ENCODE measurements at places on chromosomes 5 and 9.
A peak's percentile ranks its signal among the peaks of the same experiment; 100 is the strongest.

GRCh38 chr5:8751971-8752370, 793.9 kb downstream of the SEMA5A start:
- no peak for DNase-seq

GRCh38 chr5:112228667-112229066, 190.4 kb downstream of the EPB41L4A start:
- peak; percentile 13 for DNase-seq

DNA sequence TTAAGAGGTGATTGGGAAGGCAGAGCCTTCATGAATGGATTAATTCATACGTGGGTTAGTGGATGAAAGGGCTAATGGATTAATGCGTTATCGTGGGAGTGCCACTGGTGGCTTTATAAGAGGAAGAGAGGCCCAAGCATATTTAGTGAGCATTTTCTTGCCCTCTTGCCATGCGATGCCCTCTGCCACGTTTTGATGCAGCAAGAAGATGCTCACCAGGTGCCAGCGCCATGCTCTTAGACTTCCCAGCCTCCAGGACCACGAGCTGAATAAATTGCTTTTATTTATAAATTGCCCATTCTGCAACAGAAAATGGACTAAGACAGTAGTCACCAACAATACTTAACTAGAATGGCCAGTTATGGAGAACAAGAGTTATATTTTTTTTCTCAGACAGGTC, 24.2 kb downstream of the DAPK1 start:
- no peak for DNase-seq

DNA sequence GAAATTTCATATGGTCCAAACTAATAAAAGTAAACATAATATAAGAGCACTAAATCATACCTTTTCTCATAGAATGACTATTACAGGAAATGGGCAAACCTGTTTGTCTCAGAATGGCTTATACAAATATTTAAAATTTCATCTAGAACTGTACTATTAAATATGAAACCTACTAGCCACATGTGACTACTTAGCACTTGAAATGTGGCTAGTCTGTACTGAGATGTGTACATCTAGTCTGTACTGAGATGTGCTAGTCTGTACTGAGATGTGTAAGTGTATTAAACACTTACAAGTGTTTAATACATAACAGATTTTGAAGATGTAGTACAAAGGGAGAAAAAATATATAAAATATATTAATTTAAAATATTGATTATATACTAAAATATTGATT, 22.4 kb downstream of the ABITRAM start:
- DNase-seq, result no peak

GRCh38 chr9:126131066-126132010, 195.3 kb upstream of the MVB12B start:
- DNase-seq, result no peak

- peak; percentile 10 for DNase-seq
Measured at GRCh38 chr9:118522093-118523028, 818.2 kb downstream of the TLR4 start.

GRCh38 chr5:152379331-152379730, 25.7 kb downstream of the NMUR2 start:
- DNase-seq, result no peak

DNA sequence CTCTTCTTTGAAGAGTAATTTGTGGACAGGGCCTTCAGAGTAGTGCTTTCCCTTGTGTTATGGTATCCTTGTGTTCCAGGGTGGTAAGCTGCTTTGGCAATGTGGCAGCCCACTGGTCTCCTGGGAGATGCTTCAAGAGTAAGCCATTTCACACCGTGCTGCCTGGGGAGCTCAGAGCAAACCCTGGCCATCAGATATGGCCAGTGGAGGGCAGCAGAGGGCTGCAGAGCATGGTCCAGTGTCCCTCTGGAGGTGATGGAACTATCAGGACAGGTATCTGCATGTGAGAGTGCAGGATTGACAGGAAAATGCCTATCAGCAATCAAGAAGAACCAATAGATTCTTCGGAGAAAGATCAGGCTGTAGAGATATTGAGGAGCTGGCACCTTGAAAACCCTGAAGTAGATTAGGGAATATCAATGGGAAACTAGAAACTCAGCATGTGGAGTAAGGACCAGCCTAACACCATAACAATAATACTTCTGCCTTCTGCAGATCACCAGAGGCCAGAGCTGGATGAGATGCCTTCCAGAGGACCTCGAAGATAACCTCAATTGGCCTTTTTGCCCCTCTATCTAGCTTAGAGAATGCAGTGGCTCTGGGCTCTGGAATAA, 90.8 kb downstream of the PLPPR1 start:
- DNase-seq, result no peak

DNA sequence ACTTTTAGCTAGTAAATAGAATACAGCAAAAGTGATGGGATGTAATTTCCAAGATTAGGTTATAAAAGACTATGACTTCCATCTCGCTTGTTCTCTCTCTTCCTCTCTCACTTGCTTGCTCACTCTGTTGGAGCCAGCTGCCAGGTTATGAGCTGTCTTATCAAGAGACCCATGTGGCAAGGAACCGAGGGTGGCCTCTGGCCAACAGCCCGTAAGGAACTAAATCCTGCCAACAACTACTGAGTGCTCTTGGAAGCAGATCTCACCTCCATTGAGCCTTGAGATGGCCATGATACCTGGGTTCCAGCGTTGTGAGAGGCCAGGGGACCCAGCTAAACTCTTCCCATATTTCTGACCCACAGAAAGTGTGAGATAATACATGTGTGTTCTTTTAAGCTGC, 636.1 kb downstream of the ACTL7B start:
- no peak for DNase-seq

DNA sequence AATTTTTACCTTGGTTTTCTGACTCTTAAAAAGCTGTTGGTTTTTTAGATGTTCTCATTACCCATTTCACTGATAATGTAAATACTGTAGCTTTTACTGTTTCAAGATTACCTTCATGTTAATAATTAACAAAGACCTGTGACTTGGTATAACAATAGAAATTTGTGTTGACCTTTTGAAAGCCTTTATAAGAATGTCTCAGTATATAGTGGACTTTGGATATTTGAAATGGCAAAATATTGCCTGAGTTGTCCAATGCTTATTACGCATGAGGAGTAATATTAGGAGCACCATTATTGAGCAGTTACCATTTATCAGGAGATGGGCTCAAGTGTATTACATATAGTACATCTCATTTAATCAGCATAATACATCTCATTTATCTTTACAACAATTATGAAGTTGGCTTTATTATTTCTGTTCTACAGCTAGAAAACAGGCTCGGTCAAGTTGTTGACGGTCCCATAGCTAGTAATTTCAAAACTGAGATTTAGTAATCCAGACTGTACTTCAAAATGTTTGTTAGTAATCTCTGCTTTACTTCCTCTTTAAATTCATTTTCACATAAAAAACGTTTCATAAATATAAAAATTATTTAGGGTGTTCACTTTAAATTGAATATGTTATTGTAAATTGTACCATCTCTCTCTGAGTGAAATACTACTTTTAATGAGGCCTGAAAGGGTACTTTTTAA, 50.7 kb upstream of the FKTN start:
- no peak for DNase-seq

DNA sequence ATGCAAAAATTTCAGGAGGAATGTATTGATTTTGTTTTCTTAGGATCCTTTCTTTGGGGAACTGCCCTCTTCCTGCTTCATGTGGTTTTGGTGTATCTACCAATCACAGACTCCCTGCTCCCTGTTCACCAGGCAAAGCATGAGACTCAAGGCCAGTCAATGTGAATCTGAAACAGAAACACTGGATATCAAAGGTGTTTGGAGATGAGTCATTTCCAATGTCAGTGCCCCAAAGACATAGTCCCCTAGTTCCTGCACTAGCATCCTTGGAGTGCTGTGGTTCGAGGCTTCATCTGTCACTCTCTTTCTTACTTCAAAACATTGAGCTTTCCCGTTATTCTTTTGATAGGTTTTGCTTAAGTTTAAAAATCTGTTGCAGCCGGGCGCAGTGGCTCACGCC, 8.1 kb downstream of the PPP3R2 start:
- DNase-seq, result no peak

GRCh38 chr9:130663258-130663976, 977 bp upstream of the PRDM12 start:
- no peak for DNase-seq

GRCh38 chr9:86968258-86968920, 21.1 kb upstream of the GAS1 start:
- DNase-seq, result no peak

DNA sequence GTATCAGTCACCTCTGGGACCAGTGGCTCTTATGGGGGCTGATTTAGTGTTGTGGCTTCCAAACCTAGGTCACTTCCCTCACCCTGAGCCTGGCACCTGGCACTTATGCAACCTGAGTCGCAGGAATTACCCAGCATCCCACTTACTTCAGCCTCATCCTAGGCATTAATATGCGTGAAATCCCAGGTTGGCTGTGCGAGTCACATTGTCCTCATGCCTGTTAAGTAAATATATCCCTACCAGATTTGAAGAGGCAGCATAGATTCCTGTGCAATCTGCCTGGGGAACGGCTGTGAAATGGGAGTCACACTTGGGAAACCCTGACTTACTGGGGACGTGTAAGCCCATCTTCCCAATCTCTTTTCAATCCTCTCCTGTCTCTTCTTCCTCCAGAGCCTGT, 42.7 kb upstream of the AKNA start:
- DNase-seq, result no peak

- peak; percentile 10 for DNase-seq
Measured at GRCh38 chr5:32712481-32713360, 1.6 kb downstream of the NPR3 start.

DNA sequence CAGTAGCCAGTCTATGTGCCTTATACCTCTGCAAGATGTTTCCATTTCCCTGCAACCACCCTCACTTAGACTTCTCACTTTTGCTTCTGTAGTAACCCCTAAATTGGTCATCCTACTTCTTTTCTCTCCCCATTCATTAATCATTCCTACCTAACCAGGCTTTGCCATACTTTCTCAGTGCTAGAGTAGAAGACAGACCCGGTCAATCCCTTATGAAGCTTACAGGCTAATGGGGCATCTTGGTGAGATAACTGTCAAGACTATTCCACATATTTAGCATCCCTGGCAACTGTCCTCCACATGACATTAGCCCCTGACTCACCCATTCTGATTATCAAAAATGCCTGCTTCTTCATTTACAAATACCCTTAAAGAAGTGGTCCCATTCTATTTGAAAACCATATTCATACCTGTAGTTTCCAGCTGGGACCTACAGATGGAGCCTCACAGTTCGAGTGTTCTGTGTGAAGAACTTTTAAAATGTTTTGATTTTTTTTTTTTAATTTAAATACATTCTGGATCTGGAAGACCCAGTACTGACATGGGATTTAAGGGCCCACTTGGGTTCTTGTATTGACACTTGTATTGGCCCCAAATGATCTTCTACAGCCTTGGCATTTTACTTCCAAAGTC, 21.0 kb downstream of the F2RL2 start:
- no peak for DNase-seq

- DNase-seq, result no peak
Measured at GRCh38 chr5:126852091-126852571, 75.2 kb downstream of the LMNB1 start.

DNA sequence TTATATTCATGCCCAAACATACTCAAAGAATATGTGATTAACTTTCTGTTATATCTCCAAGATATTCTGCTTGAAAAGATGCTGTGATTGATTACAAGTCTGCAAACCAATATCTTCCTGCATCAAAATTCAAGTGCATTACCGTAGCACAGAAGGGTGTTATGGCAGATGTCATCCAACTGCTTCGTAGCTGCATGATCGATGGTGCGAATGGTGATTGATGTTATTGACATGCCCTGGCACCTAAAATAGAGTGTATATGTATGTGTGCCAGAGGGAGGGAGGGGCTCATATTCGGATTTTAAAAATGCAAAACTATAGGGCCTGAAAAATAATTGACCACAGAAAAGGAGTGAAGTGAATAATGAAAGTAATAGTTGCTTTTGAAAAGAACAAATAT, 882.1 kb upstream of the NUDT12 start:
- DNase-seq, result no peak

DNA sequence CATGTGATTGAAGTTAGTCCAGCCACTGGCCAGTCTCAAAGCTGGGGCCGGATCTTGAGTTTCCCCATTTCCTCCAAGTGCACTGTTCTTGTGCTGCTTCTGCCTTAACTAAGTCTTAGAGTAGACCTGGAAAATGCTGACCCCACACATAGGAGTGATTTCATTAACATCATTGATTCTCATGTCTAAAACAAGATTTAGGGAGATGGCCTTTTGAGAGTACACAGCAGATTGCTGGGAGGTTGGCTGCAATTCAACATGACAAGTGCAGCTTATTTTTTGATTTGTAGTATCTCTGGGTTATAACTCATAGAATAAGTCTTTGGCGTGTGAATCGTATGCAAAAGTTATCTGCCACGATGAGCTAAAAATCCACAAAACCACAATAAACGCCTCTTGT, 131.0 kb downstream of the CMYA5 start:
- DNase-seq, result no peak

- no peak for DNase-seq
Measured at GRCh38 chr5:83255268-83255667, 177.9 kb downstream of the XRCC4 start.

GRCh38 chr5:139635191-139635590, 13.0 kb upstream of the CXXC5 start:
- DNase-seq, result no peak

GRCh38 chr5:52856564-52856963, 68.8 kb downstream of the ITGA1 start:
- no peak for DNase-seq

DNA sequence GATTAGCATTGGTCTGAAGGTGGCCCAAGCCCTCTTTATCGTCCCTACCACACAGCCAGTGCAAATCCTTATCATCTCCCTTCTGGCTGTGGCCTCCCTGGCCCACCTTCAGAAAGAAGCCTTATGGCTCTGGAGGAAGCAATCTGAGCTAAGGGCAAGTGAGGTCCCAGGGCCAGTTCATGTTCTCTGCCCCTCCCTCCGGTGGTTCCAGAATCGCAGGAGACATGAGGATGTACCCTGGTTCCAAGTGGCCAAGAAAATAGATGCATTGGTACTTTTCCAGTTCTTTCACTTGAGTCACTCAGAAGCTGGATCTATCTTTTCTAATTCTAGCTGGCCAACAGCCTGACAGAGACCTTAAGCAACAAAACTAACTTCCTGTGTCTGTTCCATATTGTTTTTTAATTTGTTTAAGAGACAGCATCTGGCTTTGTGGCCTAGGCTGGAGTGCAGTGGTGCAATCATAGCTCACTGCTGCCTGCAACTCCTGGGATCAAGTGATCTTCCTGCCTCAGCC, 60.7 kb downstream of the LHFPL2 start:
- no peak for DNase-seq

- peak; percentile 10 for DNase-seq
Measured at GRCh38 chr9:96299823-96300222, 2.2 kb downstream of the HSD17B3 start.

GRCh38 chr9:115640887-115641286, 512.7 kb upstream of the PAPPA start:
- DNase-seq, result no peak

DNA sequence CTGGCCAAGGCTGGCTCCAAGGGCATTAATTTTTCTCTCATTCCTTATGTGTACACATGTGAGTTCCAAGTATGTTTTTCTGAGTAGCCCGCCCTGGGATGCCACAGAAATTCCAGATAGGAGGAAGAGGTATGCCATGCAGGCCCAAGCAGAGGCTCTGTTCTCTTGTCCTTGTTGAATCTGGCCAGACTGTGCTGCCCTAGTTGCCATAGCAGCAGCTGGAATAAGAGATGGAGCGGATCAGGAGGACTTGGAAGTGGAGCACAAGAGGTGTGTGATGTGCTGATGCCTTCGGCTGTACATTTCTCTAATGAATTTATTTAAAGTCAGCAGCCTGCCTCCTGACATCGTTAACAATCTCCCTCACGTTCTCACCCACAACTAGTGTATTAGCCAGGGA, 235.6 kb upstream of the RPS23 start:
- no peak for DNase-seq

GRCh38 chr9:123868002-123868401, 61.9 kb downstream of the DENND1A start:
- no peak for DNase-seq

All from amniotic stem cell (primary cell).